Chondrocyte (in vitro differentiated cells): ENCODE measurements at places on chromosomes 4 and X. TPM values are rescaled to one million over a fixed set of nuclear protein-coding genes. Genes with fewer than 3 reads are reported as not detected.

DNA sequence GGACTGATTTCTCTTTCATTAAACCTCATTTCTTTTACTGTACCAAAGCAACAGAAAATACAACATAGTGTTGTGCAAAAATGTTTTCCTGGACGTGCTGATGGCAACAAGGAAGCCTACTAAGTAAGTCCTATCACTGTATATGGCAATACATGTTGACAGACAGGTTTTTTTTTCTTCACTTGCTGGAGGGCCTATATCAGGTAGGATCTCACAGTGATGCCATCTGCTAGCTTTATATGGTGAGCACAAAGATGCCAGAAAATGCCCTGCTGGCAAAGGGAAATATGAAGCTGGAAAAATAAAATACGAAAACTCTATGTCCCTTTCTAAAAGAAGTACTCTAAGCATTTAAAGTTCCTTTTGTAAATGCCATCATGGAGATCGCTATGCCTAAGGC is 119.0 kb upstream of the PDLIM3 start:
- no peak for DNase-seq

Gene UBL4A
- total RNA-seq = 20.8 to 21.2 TPM (median 20.8 TPM) in 3 replicates

DNA sequence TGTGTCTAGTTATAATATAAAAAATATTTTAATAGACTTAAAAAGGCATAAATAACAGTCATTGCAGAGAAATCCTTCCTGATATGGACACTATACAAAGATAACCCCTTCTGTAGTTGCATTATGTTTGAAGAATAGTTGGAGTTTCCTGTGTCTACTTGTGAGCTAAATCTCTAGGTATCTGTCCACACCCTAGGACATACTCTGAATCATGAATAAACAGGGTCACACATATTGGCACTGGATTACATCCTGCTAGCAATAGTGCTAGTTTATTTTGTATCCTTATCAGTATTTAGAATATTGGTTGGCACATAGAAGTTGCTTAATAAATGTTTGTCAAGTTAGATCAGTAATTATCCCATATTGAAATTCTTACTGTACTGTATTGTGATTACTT is 173.9 kb downstream of the GRXCR1 start:
- no peak for DNase-seq

DNA sequence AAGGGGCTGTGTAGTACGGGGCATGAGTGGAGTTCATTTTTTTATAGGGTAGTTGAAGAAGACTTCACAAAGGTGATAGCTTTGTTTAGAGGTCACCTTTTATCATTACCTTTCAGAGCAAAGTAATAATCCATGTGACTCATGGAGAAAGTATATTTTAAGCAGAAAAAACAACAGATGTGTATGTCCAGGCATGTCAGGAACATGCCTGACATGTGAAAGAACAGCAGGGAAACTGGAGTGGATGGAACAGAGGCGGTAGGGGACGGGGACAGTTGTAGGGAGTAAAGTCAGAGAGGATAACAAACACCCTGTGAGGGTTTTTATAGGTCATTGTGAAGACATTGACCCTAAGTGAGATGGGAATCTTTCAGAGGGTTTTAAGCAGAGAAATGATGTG is 107.6 kb downstream of the USP9X start:
- no peak for DNase-seq

- no peak for DNase-seq
These were observed 88.3 kb downstream of the AMELX start for GRCh38 chrX:11381464-11381863.

Gene STBD1
- total RNA-seq = 3.6 to 15.0 TPM (median 12.9 TPM) in 3 replicates

Gene TMPRSS11D
- not detected in 3 replicates for total RNA-seq

DNA sequence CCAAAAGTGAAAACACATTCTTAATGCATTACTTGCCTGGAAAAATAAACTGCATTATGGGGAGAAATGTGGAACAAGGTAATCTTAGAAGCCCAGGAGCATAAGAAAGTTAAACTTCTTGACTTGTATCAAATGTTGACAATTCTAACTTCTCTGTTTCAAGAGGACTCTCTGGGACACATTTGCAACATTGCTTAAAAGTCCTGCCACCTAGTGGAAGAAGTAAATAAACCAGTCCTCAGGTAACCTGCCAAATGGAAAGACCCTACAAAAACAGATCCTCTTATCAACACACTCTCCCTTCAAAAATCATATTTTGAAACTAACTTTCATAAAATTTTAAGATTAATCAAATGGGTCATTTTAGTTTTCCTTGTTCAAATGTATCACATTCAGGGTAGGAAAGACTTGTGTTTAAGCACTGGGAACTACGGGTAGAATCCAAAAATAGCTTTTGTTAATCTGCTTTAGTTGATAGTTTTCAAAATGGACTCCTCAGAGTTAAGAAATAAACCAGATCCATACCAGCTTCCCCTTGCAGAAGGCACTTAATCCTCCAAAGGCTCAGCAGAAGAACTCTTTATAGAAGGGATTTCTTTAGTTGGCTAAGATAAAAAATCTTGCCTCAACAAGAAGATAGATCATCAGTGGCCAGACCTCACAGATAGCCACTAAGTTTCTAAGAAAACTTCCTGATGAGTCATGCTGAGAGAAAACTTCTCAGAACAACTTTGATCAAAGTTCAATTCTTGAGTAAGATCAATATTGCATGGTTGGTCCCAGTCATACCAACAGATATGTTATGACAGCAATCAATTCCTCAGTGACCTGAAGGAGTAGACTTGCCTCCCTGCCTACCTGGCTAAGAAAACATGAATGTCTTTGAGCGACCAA is 141.7 kb downstream of the HHIP start:
- no peak for DNase-seq

- DNase-seq = no peak
These were observed 91.8 kb downstream of the REPS2 start for GRCh38 chrX:17038277-17038676.

Gene TMEM156
- total RNA-seq = 0.32 to 0.36 TPM in 2 of 3 replicates, not detected in the other

Gene KLHL4
- 2.0 to 2.6 TPM (median 2.0 TPM) in 3 replicates for total RNA-seq

- no peak for DNase-seq
These were observed 22.5 kb upstream of the MYOZ2 start for GRCh38 chr4:119113033-119113655.

Gene RADX
- 0.17 to 0.31 TPM in 2 of 3 replicates, not detected in the other for total RNA-seq

Gene BANK1
- 0.65 to 1.8 TPM (median 0.72 TPM) in 3 replicates for total RNA-seq

- DNase-seq = no peak
These were observed 88.0 kb upstream of the XAGE2 start for GRCh38 chrX:52280812-52281211.

GRCh38 chr4:39134683-39135306 is 47.5 kb upstream of the WDR19 start:
- DNase-seq = no peak

DNA sequence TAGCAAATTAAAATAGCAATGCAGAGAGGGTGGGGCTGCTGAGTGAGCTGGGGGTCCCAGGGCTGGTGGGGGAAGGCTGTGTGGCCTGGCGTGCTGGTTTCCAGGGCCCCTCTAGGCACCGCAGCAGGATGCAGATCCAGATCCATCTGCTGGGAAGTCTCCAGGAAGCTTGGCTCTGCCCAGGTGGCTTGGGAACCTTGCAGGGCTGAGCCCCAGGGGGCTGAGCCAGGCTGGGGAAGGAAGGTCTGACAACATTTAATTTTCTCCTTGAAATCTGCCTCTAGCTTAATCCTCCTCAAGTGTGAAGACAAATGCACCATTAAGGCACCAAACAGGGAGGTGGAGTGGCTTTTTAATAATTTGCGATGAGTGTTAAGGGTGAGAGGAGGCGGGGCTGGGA is 31.7 kb downstream of the SORCS2 start:
- DNase-seq = no peak

DNA sequence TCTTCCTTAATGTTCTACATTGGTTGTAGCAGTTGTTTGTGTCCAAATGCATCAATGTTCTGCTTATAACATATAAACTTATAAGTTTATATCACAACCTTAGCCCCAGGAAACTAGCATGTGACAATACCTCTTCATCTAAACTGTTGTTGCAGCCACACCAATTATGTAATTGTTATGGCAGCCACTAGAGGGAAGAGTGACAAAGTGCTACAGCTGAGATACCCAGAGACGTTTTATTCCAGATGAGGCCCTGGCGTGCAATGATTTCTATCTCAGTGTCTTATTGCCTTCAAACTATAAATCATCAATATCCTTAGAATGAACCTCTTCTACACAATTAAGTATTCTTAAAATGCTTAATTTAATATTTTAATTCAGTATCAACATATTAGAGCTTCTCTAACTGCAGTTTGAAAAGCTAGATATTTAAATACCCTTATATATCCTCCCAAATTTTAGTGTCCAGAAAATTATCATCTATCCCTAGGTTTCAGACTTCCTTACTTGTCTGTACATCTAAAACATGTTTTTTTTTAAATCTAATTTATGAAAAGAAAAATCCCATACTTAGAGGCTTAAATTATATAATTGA is 171.6 kb downstream of the PCDH10 start:
- DNase-seq = no peak

DNA sequence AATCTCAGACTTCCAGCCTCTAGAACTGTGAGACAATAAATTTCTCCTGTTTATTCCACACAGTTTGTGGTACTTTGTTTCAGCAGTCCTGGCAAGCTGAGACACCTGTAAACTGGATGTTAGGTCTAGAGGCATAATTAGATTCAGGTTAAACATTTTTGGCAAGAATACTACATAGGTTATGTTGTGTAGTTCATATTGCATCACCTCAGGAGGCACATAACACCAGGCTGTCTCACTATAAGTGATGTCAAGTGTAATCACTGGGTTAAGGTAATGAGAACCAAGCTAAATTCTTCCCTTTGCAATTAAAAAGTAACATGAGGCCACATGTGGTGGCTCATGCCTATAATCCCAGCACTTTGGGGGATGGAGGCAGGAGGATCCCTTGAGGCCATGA is 214.2 kb downstream of the ZNF674 start:
- DNase-seq = no peak

- no peak for DNase-seq
These were observed 36.8 kb upstream of the TNIP3 start for GRCh38 chr4:121200795-121201472.

DNA sequence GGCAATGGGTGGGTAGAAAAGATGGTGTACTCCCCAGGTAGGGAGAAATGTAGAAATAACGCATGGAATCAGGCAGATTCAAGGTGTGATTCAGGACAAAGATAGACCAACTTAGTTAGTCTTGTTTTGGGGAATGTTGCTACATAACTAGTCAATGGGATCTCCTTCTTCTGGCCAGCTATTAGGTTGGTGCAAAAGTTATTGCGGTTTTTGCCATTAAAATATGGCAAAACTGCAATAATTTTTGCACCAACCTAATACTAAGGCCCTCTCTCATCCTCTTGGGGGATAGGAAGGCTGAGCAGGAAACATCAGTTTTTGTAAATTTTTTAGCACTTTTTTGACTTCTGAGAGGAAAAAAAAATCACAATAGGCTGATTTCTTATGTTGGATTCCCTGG is 23.2 kb downstream of the CYBB start:
- no peak for DNase-seq

Gene PAGE4
- total RNA-seq = not detected in 3 replicates

Gene PSAPL1
- not detected in 3 replicates for total RNA-seq

Gene SMAD1
- total RNA-seq = 14.5 to 17.6 TPM (median 16.5 TPM) in 3 replicates

DNA sequence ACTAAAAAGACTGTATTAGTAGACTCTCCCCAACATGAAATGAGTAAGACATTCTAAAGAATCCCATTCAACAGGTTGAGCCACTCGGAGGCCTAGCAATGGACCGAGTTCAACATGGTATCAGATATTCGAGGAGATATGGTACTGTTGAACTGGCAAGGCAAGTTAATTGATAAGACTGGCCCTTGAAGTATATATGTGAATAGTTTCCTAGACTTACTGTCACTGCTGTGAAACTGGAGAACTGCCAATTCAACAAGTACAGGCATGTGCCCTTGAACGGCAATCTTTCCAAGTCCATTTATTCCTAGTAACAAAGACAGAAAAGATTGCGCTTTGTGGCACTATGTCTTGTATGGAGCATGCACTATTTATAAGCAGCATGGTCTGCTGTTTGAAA is 24.4 kb downstream of the FAT1 start:
- no peak for DNase-seq
